ENCODE measurements at places on chromosomes 4 and X.

DNA sequence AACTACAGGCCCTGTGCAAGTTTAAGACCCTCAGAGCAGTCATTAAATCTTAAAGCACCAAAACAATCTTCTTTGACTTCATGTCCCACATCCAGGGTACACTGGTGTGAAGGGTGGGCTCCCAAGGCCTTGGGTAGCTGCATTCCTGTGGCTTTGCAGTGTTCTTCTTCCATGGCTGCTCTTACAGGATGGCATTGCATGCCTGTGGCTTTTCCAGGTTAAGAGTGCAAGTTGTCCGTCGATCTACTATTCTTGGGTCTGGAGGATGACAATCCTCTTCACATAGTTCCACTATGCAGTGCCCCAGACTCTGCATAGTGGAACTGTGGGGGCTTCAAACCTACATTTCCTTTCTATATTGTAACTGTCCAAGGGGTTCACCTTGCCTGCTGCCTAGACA is 494.5 kb downstream of the CFAP47 start:
- DNase-seq = no peak

DNA sequence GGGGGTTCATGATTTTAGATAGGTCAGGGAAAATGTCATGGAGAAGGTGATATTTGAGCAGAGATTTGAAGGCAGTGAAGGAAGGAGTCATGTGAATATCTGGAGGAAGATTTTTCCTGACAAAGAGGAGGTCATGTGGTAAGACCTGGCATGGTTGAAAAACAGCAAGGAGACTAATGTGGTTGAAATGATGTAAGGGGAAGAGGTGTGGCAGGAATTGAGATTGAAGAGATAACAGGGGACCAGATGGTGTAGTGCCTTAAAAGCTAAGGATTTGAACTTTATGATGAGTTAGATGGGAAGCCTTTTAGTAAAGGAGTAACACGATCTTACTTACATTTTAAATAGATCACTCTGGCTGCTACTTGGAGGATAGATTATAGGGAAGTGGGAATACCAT is 210.9 kb downstream of the RTL9 start:
- no peak for DNase-seq

DNA sequence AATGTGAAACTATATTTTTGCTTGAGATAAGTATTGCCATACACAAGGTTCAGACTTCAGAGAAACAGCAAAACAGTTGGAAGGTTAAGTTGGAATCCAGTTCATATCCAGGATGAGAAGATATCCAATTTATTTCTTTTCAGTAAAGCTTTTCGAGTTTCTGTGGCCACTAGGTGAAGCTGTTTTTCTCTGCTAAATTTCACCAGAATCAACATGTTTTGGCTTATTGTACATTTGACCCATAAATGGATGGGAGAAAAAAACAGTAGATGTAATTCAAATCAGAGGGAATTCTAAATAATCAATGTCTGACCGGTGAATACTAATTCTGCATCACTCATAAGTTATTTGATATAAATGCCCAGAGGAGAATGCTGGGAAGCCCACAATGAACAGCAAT is 9.1 kb upstream of the METTL14 start:
- DNase-seq = no peak

- DNase-seq = no peak
Measured at GRCh38 chr4:107319386-107319785, 283.3 kb upstream of the DKK2 start.

- DNase-seq = no peak
Measured at GRCh38 chr4:81904121-81904520, 432.4 kb upstream of the RASGEF1B start.

DNA sequence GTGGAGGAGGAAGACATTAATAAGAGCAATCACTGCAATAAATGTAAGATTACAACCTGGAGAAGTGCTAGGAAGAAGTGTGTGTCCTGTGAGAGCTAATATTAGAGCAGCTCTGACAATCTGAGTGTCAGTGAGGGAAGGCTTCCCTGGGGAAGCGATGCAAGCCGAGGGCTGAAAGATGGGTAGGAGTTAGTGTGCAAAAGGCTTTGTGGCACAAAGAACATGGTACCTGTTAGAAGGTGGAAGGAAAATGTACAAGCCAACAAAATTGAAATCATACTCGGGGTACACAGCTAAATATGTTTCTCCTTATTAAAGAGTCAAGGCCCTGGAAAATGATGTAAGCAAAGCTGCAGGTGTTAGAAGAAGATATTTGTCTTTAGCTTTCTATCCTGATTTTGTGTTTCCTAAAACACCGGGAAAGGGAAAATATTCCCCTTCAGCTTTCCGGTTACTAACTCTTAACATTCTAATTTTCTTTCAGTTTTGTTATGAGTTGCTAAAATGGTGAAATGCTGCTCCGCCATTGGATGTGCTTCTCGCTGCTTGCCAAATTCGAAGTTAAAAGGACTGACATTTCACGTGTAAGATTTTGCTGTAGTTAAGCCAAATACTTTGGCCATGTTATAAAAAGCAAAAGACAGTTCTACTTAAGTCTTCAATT is 808 bp downstream of the THAP6 start:
- no peak for DNase-seq

DNA sequence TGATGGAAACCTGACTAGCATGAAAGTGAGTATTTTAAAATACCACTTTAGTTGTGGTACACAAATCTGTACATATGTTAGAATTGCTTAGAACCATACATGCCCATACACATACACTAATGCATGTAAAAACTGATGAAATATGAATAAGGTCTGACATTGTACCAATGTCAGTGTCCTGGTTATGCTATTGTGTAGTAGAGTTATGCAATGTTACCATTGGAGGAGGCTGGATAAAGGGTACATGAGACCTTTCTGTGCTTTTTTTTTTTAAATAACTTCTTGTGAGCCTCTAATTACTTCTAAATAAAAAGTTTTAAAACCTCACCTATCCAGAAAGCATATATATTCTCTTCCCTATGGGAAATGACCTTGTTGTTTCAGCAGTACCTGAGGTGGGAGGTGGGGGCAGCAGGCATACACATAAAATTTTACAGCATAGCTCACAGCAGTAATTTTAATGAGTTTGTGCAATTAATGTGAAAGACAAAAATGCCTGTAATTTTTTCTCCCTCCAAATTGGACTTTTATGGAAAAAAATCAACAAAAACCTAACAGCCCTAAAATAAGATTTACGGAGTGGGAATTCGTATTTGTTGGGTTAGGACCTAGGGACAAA is 97.6 kb downstream of the RAP1GDS1 start:
- DNase-seq = no peak

DNA sequence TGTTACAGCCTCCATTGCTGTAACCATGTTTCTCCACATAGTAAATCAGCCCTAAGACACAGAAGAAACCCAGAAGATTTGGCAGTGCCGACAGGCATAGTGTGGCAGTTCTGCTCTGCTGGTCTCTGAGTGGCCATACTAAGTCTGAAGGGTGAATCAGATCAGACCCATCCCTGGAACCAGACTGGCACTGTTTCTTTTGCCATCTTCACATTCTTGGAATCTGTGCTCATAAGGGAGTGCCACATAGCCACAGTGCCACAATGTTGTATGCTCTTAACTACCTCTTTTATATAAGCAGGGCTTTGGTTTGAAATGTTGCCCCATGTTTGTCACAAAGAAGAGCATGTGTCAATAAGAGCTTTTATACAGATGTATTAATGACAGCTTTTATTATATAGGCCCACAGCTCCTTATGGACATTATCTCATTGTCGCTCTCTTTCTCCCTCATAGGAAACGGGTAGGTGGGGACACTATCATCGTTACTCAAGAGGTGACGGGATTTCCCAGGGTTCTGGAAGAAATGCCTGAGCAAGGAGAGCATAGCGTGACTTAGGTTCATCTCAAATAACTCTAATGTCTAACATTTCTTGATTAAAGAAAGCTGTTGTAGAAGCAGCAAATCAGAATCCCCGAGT is 128.2 kb downstream of the CBR4 start:
- DNase-seq = no peak

GRCh38 chr4:91909963-91910362 is 393.8 kb upstream of the GRID2 start:
- no peak for DNase-seq

GRCh38 chr4:7281691-7282665 is 89.6 kb downstream of the SORCS2 start:
- DNase-seq = no peak

DNA sequence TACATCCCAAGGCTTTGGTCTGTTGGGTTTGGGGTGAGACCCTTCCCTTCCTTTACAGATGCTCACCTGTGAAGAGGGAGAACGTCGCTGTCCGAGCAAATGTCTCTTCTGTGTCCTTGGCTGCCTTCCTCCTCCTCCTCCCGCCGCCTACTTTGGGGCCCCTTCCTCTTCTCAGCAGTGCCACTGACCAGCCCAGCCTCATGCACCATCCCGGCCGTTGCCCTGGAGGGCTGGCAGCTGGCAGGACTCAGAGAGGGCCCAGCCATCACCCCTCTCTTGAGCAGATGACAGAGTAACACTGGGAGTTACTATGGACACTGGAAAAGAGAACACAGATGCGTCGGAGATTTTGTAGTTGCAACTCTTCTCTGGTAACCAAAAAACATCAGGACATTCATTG is 68.2 kb downstream of the TRMT44 start:
- no peak for DNase-seq

GRCh38 chr4:41122309-41122708 is 92.0 kb downstream of the APBB2 start:
- DNase-seq = no peak

DNA sequence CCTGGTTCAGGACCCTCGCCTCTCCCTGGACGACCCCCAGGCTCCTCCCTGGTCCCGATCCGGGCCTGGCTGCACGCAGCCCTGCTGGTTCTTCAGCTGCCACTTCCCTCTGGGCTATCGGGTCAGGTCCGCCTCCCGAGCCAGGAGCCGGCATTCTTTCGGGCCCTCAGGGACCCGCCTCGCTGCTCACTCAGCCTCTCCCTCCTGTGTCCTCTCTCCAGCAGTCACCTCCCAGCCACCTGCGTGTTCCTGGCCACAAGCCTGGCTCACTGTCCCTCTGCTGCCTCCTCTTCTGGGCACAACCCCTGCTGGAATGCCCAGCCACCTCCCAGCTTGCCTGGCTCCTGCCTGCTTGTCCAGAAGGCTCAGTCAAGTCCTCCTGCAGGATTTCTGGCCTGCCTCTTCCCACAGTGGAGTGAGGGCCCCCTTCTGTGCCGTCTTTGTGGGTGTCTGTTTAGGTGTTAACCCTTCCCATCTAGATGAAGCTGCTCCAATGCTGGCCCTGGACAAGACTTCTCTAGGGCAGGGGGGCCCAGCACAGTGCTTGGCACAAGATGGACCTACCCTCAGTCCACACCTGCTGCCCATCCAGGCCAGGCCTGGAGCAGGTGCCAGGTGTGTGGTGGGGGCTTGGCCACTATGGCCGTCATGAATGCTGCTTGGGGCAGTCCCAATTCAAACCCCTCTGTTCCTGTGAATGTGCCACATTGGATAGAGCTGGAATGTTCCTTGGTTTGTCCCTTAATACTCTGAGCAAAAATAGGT is 2.2 kb downstream of the WFS1 start:
- no peak for DNase-seq

DNA sequence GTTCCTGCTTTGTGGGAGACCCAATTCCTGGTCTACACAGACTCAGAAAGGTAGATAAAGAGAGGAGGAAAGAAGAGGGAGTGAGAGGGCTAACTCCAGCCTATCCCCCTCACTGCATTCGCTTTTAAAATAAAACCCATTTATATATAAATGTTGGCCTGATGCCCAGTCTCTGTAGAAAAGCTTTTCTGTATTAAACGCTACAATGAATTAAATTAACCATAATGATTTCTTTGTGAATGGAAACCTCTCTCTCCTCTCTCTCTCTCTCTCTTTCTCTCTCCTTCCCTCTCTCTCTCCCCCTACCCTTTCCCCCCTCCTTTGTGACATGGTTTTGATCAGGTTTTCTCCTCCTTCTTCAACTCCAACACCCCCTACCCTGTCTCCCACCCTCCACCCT is 34.8 kb downstream of the PJA1 start:
- no peak for DNase-seq

DNA sequence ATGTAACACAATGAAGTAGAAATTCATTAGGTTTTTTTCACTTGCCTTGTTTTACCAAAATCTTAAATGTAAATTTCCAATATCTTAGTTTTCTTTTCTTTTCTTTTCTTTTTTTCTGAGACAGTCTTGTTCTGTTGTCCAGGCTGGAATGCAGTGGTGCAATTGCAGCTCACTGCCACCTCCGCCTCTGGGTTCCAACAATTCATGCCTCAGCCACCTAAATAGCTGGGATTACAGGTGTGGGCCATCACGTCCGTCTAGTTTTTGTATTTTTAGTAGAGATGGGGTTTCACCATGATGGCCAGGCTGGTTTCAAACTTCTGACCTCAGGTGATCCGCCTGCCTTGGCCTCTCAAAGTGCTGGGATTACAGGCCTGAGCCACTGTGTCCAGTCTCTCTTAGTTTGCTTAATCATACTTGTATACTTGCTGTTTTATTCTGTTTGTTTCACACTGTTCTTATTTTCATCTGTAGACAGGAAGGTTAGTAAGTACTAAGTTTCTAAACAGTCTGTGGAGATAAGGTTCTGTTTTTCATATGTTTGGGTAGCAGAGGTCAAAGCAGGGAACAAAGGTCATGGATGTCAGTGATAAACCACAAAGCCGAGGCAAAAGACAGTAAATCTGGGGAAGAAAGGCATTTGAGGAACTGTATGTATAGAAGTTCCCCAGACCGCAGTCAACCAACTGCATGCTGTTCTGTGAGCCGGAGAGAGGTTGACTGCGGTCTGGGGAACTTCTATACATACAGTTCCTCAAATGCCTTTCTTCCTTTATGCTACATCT is 129.1 kb downstream of the CBR4 start:
- no peak for DNase-seq

DNA sequence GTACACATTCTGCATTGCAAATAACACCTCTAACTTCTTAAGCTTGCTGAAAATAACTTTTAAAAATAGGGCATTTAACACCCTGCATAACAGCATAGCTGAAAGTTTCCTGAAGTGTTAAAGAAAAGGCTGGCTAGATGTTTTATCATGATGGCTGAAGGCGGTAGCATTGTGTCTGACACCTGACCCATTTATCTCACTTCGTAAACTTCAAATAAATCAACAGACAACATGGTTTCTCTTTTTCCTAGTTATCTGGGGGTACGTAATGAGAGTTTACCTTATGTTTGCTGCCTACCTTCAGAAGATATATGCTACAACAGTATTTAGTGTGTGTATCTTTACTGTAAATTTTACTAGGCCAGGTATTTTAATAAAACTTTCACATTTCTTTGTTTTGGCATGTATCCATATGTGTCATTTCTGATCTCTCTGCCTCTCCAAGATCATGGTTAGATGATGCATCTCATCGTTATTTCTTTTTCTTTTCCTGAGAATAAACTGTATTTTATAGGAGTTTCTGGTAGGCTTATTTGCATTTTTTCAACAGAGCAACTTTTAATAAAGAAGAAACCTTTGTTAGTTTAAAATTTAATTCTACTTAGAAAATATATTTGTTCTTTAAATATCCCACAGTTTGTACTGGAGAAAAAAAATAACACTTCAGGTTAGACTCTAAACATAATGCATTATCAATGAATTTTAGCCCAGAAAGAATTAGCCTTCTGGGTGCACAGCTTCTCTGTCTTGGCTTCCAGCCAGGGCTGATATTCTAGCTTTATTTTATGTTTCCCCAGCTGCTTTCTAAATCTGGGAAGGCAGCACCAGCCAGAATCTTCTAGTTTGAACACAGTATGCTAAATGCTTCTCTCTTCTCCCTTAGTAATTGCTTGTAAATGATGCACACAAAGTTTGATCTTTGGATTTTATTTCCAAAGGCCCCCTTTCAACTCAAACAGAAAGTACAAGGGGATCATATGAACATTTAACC is 2.9 kb downstream of the NDST4 start:
- DNase-seq = no peak

All from AG09319 (cell line).